ENCODE measurements at places on chromosomes 16 and 17. TPM values are rescaled to one million over a fixed set of nuclear protein-coding genes. Genes with fewer than 3 reads are reported as not detected.
A peak's percentile ranks its signal among the peaks of the same experiment; 100 is the strongest.

UQCRC2 gene
- total RNA-seq = 639 TPM

ACAP1 gene
- 19.1 TPM for total RNA-seq

HOXB6 gene
- total RNA-seq = 0.74 TPM

CLDN6 gene
- total RNA-seq = not detected

FASN gene
- total RNA-seq = 21.8 TPM

CPHXL gene
- total RNA-seq = not detected

AGRP gene
- not detected for total RNA-seq

MTSS2 gene
- 69.0 TPM for total RNA-seq

GFAP gene
- total RNA-seq = 4.8 TPM

GRCh38 chr16:71645450-71645849, 19.5 kb downstream of the MARVELD3 start:
- no peak for DNase-seq

DNA sequence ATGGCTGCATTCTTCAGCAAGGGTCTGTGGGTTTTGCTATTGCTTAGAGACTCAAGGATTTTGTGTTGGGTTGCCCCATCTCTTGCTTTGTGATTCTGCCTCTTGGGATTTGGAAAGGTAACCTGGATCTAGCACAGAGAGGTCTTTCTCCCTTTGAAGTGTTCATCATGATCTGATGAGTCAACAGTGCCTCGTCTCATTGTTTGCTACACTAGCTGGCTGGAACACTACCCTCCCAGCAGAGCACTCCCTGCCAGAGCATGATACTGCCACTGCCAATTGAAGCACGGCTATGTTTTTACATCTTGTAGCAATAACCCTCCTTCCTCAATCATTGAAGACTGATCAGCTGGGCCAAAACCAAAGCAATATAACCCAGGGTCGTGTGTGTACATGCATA, 361.0 kb downstream of the CDH13 start:
- DNase-seq = no peak

DNA sequence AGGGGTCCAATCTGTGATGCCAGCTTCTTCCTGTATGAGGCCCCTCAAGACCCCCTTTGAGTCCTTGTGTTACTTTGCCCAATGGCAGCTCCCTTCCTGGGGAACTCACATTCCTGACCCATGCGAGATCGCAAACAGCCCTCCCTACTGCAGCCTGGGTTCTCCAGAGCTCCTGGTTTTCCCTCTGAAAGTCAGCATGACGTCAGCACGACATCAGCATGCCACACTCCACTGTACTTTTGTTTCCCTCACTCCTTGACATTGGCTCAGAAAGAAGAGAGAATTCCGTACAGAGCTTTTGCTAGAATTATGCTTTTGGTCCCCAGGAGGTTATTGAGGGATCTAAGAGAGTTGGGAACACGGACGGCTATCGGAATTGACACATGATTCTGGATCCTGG, 168.1 kb upstream of the PIRT start:
- DNase-seq = peak; percentile 21

- peak; percentile 92 for DNase-seq
Observed at GRCh38 chr17:40062329-40063186, at the start of gene THRA. Gene THRA, plus strand, starts transcription at chr17:40062965. Its CDS starts 11,524 bp downstream, at chr17:40074489.

GRCh38 chr16:88489163-88489741, 36.2 kb downstream of the ZFPM1 start:
- no peak for DNase-seq

GRCh38 chr17:77733576-77734296, 224.8 kb upstream of the TNRC6C start:
- DNase-seq = no peak

GRCh38 chr17:42779936-42780850, at the start of gene WNK4:
Gene WNK4, plus strand, starts transcription at chr17:42780610. Its CDS starts 89 bp downstream, at chr17:42780699.
- peak; percentile 63 for DNase-seq

GRCh38 chr17:57419940-57420550, 163.7 kb downstream of the MSI2 start:
- no peak for DNase-seq

DNA sequence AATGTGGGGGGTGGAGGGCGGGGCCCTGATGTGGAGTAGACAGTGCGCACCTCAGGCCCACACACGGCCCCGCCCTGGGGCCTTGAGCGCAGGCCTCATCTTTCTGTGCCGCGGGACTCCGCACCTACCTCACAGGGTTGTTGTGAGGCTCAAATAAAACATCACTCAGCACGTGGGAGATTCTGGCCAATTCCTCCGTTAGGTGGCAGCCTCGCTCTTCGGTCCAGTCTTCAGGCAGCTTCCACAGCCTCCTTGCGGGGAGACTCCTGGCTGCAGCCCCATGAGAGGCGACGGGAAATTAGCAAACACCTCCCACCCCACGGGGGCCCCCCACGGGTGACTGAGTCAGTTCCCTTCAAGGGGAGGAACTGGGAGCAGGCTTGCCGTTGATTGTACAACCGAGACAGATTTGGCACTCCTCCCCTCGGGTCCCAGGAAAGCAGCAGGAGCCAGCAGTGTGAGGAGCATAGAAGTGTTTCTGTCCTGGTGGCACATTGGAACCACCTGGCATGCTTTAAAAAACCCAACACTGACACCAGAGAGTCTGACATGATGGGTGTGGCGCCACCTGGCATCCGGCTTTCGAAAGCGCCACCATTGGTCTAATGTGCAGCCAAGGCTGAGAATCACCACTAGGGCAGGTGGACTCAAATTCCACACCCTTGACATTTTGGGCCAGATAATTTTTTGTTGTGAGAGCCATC, 7.6 kb downstream of the MRM1 start:
- peak; percentile 55 for DNase-seq

- no peak for DNase-seq
Observed at GRCh38 chr17:30000755-30001257, 59.4 kb downstream of the EFCAB5 start.

- DNase-seq = no peak
Observed at GRCh38 chr16:66539623-66540469, 10.1 kb downstream of the TK2 start.

DNA sequence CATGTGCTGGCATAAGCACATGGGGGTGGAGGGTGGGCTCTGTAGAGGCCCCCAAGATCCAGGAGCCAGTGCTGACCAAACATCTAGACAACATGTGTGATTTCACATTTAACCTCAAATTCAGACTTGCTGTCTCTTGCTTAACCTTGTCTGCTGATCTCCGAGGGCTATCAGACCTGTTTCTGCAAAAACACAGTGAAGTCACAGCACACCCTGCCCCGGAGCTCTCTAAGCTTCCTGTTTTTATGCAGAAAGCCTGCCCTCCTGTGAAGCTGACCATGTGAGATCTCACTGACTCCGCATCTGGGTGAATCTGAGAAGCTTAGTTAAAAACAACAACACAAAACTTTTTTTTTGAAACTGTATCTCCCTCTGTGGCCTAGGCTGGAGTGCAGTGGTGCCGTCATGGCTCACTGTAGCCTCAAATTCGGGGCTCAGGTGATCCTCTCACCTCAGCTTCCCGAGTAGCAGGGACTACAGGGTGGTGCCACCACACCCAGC, 6.6 kb upstream of the DPEP2 start:
- DNase-seq = peak; percentile 66

DNA sequence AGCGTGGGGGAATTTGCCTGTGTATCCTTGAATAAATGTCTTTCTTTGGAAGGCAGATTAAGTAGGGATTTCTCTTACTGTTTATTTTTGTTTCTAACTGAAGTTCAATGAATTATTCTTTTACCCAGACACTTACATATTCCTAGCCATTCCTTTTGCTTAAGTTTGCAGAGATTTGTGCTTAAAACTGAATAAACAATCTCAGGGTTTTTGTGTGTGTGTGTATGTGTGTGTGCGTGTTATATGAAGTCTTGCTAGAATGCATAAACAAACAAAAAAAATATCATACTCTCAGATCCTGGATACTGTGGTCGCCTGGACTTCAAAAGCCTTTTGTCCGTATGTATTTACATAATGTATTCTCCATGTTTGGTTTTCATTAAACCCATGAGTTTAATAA, 672.8 kb downstream of the MAF start:
- DNase-seq = no peak

DNA sequence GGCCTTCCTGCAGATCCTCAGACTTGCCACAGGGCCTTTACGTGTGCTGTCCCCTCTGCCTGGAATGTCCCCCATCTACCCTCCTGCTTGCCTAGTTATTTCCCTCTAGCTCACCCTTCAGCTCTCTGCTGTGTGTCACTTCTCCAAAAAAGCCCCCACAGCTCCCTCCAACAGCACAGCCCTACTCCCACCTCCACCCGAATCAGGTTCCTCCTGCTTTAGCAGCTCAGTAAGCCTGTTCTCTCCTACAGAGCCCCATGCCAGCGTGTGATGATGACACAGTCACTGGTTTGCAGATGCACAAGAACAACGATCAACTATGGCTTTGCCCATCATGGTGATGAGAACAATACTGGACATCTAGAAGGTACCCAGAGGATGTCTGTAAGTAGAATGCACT, 7.1 kb upstream of the SAMD14 start:
- DNase-seq = no peak

- no peak for DNase-seq
Observed at GRCh38 chr16:67091906-67092566, 17.7 kb upstream of the PHAF1 start.

DNA sequence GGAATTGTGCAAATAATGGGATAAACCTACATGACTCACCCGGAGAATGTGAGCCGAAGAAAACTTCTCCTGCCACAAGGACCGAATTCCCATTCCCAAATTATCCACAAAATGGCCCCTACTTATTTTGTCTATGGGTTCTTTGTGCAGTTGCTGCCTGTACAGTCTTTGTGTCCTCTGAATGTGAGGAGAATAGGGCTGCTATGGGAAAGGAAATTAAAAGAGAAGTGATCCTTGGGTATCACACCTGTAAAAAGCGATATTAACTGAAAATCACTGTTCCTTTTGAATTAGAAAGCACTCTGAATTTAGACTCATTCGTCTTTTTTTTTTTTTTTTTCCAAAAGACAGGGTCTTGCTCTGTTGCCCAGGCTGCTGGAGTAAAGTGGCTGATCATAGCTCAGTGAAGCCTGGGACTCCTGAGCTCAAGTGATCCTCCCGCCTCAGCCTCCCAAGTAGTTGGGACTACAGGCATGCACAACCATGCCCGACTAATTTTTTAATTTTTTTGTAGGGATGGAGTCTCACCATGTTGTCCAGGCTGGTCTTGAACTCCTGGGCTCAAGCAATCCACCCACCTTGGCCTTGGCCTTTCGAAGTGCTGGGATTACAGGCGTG, 45.4 kb downstream of the CHD9 start:
- DNase-seq = no peak

GRCh38 chr17:61313461-61314326, 85.9 kb upstream of the TBX2 start:
- peak; percentile 82 for DNase-seq

- DNase-seq = no peak
Observed at GRCh38 chr17:72403713-72404209, 282.9 kb downstream of the SOX9 start.

DNA sequence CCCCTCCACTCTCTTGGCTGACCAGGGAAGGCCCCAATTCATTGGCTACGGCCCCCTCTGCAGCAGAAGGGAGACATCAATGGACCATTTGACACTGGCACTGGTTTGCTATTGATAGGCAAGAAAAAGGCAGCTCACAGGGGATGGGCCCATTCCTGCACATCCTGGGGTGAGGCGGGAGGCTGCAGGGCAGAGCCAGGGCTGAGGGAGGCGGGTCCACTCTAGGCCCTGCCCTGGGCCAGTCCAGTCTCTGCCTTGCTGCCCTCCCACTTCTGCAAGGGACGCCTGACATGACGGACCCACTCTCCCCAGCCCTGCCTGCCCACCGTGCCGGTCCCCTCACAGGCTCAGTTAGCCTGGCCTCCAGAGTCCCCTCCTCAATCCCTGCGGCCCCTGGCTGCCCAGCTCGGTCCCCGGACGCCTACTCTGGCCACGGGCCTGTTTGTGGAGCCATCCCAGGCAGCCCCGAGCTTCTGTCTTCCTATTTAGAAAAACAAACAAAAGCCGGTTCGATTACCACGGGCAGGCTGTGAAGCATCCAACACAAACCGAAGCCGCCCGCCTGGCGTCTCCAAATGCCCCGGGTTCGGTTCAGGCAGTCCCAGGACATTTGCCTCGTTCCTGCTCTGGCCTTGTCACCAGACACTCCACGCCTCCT, 160.7 kb downstream of the IRX5 start:
- DNase-seq = peak; percentile 62
